Activated CD4-positive, alpha-beta T cell treated with anti-CD3 and anti-CD28 coated beads, Interleukin-2, amount 50 U/mL, for 24 hours (primary cell): ENCODE measurements at places on chromosomes 3 and 15.

DNA sequence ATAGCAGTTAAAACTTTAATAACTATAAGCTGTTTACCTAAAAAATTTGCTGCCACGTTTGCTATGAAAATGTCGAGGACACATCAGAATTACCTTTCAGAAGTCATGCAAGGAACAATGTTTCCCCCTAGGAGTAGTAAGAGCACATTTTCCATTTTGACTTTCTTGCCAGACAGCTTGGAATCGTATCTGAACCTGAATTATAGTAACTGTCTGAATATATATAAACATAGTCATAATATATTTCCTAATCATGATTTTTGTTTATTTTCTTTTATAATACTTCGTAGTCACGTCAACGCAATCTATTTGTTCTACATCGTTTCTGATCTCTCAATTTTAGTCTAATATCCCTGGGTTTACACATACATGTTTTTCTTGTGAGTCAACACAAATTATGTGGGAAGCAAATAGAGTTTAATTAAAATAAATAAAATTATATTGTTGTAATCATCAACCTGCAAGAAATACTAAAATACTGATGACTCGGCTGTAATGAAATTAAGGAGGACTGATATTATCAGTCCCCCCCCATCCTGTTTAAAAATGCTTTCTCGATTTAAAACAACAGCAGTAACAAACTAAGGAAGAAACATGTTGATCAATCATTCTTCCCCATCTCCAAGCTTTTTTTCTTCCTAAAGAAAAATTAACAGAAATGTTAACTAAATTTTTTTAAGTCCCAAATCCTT is 78.4 kb downstream of the MME start:
- DNase-seq: no peak

GRCh38 chr3:105856605-105857004 is 12.2 kb downstream of the CBLB start:
- no peak for DNase-seq

DNA sequence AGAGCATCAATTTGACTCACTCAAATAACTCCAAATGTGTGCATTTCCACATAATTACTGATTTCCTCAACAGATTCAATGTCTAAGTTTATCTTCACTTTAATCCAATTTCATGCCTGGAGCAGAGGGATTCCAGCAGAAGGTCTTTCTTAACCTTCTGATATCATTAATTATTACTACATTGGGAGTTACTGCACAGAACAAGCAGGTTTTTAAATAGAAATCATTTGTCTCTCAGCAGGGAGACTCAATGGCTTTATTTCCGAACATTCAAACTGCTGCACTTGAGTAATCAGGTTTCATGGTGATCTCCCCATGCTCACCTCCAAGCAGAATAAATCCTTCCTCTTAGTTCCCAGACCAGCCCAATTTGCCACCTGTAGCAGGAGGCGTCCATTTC is 264.8 kb upstream of the IGF1R start:
- no peak for DNase-seq

- no peak for DNase-seq
Measured at GRCh38 chr15:93027413-93027812, 61.6 kb downstream of the RGMA start.

GRCh38 chr15:65209701-65210643 is 1.3 kb downstream of the CILP start:
- no peak for DNase-seq

DNA sequence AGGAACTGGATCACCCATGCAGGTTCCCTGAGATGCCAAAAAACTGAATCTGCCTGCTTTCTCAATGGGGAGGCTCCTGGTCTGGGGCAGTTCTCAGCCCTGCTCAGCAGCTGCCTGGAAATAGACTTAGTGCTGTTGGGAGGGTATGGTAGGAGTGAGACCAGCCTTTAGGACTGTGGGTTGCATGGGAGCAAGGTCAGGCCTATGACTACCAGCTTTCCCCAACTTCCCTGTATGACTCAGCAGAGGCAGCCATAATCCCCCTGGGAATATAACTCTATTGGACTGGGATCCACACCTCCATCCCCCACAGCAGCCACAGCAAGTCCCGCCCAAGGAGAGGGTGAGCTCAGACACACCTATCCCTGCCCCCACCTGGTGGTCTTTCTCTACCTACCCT is 87.0 kb downstream of the CFAP44 start:
- no peak for DNase-seq

GRCh38 chr3:38088126-38089078 is 48.5 kb downstream of the ACAA1 start:
- DNase-seq: no peak

- DNase-seq: no peak
Measured at GRCh38 chr15:88331291-88331690, 74.8 kb upstream of the NTRK3 start.

GRCh38 chr3:43906849-43907507 is 216.2 kb downstream of the ABHD5 start:
- no peak for DNase-seq

DNA sequence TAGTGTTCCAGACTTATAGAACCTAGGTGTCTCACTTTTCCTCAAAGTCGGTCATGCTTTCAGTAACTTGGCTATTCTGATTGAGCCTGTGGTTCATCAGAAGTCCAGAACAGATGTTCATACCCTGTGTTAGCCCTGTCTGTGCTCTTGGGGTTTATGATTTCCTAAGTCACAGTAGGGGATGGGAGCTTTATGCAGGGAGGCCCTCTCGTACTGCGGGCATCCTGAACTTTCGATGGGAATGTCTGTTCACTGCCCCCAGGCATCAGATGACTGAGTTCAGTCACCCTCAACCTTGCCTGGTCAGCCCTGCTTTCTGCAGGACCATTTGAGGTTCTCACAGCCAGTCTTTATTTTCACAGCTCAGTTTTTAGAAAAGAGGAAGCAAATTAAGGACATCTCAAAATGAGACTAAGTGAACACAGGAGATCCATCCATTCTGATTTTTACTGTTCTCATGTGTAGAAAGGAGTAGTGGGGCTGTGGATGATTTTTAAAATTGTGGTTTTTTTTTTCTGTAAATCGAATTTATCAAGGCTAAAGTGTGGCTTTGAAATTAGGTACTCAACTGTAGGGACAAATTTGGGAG is 71.3 kb downstream of the CMTM8 start:
- DNase-seq: no peak

- no peak for DNase-seq
Measured at GRCh38 chr3:112799946-112800345, 46.7 kb downstream of the CD200R1L start.

GRCh38 chr3:133963657-133964396 is 65.9 kb downstream of the SLCO2A1 start:
- DNase-seq: no peak

DNA sequence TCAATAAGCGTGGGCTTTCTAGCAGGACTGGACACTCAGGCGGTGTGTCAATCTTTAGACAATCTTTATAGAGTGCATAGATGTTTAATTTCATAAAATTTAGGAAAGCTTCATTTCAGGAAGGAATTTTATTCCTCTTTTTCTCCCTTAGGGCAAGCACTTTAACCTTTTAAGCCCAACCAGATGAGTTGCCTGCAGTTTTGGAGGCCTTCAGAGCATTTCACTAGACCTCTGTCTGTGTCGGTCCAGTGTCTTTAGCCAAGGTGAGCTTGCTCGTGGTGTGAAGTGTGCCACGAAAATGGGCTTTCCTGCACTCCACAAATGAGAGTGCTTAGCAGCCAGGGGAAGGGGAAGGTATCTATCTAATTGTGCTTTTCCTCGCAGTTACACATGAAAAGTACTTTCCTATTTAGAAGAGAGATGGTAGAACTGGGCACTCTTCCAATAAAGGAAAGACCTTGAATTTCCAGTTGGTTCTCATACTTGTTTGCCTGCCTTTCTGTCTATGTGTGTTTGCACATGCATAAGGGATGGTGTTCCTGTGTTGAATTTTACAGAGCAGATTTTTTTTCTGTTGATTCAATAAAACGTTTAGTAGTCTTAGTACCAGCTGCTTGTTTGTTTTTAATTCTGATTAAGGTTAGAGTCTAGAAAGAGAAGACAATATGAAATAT is 53.6 kb downstream of the FEZF2 start:
- no peak for DNase-seq

DNA sequence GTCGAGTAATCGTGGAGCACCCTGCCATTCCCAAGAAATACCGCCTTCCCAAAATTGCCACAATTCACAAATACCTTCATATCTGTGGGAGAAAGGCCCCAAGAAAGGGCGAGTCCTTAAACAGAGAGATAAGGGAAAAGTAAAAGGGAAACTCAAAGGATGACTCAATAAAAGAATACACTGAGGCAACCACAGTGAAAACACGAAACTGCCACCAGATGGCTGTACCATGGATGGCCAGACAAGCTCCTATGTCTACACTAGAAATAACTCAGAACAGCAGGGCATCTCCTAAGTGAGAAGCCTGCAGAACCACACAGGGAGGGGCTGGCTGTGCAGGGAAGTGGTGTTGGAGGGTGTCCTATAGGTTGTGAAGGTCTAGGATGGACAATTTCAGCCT is 25.0 kb downstream of the SRGAP3 start:
- peak; percentile 5 for DNase-seq

- no peak for DNase-seq
Measured at GRCh38 chr3:195197765-195198425, 73.1 kb downstream of the XXYLT1 start.

- DNase-seq: no peak
Measured at GRCh38 chr3:20527368-20527767, 341.4 kb upstream of the SGO1 start.

- no peak for DNase-seq
Measured at GRCh38 chr3:32414522-32415202, 23.0 kb downstream of the CMTM7 start.

DNA sequence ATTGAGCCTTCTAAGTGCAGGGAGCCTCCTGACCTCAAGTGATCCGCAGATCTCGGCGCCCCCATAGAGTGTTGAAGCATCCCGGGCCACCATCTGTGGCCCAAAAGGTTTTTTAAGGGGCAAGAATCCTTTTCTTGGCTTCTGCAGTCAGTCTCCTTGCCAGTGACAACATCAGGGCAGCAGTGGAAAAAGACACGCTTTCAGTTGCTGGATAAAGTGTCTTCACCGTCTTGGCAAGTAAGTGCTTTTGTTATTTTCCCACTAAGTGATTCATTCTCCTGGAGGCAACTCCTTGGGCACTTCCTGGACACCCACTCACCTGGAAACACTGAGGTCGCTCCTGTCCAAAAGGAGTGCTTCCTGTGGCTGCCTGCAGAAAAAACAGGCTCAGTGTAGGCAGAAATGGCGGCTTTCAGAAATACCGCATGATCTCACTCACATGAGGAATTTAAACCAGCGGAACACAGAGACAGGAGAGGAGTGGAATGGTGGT is 71.7 kb upstream of the ABHD2 start:
- DNase-seq: no peak

- no peak for DNase-seq
Measured at GRCh38 chr3:130960139-130960795, 66.4 kb downstream of the ASTE1 start.

GRCh38 chr3:107258300-107258699 is 118.9 kb upstream of the CCDC54 start:
- DNase-seq: no peak

DNA sequence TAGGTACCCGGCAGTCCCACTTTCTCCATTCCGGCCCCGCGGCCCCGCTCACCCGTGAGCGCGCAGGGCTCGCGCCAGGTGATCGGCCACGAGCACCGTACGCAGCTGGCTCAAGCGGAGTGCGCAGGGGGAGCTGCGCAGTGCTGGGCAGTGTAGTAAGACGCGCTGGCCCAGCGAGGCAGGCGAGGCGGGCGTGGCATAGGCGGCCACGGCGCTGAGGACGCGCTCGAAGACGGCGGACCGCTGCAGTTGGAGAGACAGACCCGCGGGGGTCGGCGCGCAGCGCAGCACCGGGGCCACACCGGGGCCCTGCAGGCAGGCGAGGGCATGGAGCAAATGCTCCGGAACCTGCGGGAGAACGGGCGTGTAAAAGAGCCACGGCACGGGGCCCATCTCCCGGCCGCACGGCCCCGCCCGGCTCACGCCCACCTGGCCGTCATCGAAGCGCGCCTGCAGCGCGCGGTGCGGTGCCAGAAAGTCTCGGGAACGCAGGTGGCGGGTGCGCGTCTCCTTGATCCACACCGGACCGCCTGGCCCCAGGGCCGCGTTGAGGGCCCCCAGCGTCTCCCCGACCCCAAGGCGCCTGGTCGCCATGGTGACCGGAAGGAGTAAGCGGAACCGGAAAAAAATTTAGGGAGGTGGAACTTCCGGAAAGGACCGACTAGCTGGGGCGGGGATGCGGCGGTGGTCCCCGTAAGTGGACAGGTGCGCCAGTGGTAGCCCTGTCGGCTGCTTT is at the start of gene DALRD3:
Gene DALRD3, minus strand, starts transcription at position 610 of the 736 bp plus-strand sequence. Its CDS starts 16 bp downstream, at position 594.
- peak; percentile 57 for DNase-seq

- no peak for DNase-seq
Measured at GRCh38 chr15:71083349-71083748, 31.9 kb upstream of the THSD4 start.

- DNase-seq: no peak
Measured at GRCh38 chr3:123638936-123639689, 54.3 kb upstream of the HACD2 start.

DNA sequence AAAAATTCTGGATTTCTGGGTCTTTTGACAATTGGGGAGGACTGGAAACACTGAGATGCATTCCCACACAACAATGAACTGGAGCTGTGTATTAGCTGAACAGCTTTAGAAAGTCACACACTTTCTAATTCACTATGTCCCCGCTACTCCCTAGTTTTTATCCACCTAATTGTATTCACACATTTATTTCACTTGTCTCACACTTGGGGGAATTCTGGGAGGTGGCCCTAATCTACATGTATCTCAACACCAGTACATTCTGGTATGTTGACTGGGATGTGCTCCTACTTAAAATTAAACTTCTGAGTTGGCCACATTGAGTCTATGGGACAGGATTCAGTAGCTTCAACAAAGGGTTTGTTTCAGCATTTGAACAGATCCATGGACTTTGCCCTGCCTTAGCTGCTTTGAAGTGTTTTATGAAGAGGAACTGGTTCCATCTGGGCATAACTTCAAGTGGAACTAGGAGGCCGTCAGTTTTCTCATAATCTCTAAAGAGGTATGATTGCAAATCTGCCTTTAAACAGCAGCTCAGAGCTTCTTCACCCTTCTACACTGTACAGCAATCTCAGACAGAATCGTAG is 106.5 kb upstream of the CMC1 start:
- DNase-seq: no peak

- no peak for DNase-seq
Measured at GRCh38 chr3:134312072-134312872, 61.6 kb upstream of the RYK start.

GRCh38 chr3:24513463-24513862 is 18.8 kb upstream of the THRB start:
- DNase-seq: no peak

DNA sequence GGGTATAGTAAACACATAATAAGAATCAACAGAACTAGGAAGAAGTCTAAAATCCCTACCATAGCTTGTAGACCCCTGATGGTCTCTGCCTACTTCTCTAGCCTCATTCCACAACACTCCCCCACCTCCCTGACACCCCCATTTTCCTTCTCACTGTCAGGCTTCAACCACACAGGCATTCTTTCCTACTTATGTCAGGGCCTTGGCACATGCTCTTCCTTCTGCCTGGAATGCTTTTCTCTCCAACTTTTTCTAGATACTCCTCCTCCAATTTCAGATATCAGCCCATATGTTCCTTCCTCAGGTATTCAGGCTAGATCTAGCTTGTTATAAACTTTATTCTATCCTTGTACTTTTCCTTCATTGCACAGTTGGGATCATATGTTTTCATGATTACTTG is 106.0 kb upstream of the MRPL3 start:
- no peak for DNase-seq

GRCh38 chr15:31758126-31758525 is 272.2 kb upstream of the CHRNA7 start:
- DNase-seq: no peak
